ENCODE measurements at places on chromosomes 1 and 21.

DNA sequence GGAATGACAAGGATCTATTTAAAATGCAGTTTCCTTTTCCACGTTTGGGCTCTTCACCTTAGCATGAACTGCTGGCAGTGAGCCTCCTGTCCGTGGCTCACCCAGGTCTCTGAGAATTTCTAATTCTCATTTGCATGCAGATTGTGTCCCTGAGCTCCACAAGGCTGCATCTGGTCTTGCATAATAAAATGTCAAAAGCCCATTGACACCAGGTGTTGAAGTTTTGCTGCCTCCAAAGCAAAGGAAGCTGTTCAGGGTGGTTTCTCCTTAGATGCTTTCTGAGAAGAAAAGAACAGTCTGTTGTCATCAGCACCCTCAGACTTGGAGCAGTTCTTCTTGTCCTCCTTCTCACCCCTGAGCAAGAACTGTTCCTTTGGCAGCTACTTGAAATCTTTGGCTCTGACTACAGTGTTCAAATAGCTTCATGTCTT lies 433.1 kb upstream of the KAZN start:
- DNase-seq, result no peak

- no peak for DNase-seq
Observed at GRCh38 chr21:44865561-44866280, 7.8 kb downstream of the PTTG1IP start.

DNA sequence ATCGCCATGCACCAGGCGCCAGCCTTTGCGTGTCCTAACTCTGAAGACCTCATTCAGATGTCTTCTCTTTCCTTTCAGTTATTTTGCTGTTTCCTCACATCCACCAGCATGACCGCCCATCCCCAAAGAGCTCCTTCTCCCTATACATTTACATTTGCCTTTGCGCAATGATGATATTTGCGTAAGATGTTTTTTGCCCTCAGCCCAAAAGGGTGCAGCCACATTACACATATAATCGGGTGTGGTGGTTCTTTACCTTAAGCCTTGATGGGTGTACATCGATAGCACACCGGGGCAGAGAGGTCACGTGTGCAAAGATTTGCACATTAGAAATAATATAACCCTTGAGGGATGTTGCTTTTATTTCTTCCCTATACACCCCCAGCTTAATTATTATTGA lies 192.8 kb downstream of the HUNK start:
- no peak for DNase-seq

DNA sequence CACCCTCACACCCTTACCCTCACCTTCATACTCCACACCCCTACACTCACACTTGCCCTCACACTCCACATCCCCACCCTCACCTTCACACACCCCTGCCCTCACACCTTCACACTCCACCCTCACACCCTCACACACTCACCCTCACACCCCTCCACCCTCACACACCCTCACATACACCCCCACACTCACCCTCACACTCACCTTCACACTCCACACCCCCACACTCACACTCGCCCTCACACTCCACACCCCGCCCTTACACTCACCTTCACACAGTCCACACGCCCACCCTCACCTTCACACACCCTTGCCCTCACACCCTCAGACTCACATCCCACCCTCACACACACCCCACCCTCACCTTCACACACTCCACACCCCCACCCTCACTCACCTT lies 43.6 kb upstream of the EDN2 start:
- no peak for DNase-seq

- DNase-seq, result no peak
Observed at GRCh38 chr1:17028662-17029188, 17.0 kb upstream of the ATP13A2 start.

- no peak for DNase-seq
Observed at GRCh38 chr21:23949493-23949892, 1657.8 kb downstream of the MRPL39 start.

DNA sequence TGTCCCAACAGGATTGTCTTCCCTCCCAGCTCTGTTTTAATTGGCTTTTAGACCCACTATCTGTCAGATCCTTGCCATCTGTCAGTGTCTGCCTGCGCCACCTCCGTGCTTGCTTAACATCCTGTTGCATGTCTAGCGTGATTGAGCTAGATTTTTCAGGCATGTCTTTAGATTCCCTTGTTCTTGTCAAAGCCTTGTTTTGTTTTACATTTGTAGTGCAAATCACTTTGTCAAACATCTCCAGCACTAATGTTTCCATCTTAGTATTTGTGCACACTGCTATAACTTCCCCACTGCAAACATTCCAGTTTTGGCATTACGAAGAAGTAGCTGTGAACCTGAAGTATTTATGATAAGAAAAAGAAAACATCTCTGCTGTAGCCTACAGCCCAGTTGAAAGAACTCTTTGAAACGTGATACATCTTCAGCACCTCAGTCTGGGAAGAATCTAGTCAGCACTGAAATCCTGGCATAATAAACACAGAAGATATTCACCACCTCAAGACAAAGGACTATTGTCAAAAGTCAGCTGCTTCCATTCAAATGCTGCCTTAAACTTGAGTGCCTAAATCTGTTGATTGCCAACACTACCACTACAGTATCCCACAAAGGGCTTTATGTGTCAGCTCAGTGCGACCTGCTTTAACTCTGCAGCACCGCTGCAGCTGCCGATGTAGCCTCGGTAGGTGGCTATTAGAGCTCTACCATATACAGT lies 105.0 kb downstream of the FNBP1L start:
- DNase-seq, result no peak

DNA sequence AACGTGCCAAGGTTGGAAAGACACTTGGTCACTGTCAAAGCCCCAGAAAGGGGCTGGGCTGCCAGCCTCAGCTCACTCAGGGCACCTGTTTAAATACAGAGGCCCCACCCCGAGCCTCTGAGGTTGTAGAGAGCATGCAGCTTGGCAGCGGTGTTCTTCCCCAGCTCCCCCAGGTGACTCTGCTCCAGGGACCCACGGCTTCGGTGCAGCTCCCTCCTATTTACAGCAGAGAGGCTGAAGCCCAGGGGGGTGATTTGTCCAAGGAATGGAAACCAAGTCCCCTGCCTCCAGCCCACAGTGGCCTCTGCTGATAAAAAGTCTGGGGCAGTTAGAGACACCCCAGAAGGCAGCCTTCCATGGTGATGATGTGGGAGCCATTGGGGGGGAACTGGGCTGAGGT lies 9.1 kb upstream of the C1QA start:
- no peak for DNase-seq

- no peak for DNase-seq
Observed at GRCh38 chr1:156875341-156875615, 14.6 kb downstream of the NTRK1 start.

- DNase-seq, result no peak
Observed at GRCh38 chr21:38660333-38661196, 145.2 kb upstream of the ETS2 start.

- DNase-seq, result no peak
Observed at GRCh38 chr1:41296506-41296905, 54.4 kb upstream of the SCMH1 start.

GRCh38 chr1:182315167-182315556 lies 76.4 kb downstream of the GLUL start:
- DNase-seq, result no peak

- no peak for DNase-seq
Observed at GRCh38 chr21:34186109-34186719, 112.8 kb downstream of the MRPS6 start.

DNA sequence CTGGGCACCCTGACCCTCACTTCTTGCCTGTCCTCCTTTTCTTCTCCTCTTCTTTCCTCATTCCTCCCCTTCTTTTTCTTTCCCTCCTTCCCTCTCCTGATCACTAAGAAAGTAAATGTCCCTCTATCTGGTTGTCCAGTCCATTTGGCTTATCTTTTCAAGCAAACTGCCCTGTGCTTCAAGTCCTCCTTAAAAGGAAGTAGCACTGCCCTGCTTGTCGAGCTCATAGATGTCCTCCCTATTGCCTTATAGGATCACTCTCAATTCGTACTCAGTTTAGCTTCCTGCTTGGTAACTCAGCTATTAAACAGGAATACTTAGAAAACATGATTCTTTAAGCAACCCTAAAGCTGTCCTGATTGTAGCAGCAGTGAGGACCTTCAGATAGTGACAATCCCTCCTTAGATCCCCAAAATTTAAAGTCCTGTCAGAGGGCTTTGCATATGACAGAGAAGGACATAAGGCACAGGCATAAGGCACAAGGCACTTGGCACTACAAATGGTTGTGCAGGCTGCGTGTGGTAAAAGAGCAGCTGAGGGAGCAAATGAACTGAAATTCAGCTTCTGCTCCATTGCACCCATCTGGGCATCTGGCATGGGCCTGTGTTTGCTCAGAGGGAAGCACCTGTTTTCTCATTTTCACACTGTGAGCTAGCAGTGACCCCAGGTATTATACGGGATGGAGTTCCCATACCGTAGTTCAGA lies 26.1 kb upstream of the SLAMF6 start:
- no peak for DNase-seq

GRCh38 chr1:215277532-215277931 lies 195.0 kb downstream of the KCNK2 start:
- no peak for DNase-seq

DNA sequence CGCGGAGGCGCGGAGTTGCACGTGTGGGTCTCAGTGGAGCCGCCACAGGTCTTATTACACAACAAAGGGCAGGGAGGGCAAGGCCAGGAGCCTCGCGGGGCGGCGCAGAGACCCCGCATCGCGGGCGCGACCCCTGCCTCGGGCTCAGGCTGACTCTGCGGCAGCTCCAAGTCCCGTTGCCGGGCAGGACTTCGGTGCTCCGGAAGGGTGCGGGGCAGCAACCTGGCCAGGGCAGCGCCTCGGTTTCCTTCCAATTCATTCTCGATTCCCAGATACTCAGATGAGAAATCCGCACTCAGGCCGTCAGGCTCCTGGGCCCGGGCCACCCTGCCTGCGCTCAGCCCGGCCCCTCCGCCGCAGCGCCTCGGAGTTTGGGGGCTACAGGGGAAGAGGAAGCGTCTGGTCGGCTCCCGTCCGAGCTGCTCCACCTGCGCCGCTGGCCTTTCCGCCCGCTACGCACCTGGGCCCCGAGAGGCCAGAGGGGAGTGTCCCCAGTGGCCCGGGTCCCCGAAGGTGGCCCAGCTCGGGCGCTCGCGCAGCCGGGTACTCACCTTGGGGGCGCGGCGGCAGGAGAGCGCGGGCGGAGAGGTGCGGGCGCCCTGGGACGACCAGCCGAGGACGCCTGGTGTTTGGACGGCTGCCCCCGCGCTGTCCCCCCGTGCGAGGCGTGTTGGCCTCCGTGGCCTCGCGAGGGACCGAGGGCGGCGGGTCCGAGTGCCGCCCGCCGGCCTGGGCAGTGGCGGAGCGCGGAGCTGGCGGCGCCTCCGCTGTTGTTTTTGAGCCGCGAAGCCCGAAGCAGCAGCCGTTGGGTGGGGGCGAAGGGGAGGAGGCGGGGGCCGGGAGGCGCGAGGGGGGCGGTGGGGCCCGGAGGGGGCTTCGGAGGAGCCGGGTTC lies 1.1 kb upstream of the PRDM16 start:
- no peak for DNase-seq

GRCh38 chr1:43241413-43241836 lies 28.4 kb upstream of the TMEM125 start:
- DNase-seq, result no peak

DNA sequence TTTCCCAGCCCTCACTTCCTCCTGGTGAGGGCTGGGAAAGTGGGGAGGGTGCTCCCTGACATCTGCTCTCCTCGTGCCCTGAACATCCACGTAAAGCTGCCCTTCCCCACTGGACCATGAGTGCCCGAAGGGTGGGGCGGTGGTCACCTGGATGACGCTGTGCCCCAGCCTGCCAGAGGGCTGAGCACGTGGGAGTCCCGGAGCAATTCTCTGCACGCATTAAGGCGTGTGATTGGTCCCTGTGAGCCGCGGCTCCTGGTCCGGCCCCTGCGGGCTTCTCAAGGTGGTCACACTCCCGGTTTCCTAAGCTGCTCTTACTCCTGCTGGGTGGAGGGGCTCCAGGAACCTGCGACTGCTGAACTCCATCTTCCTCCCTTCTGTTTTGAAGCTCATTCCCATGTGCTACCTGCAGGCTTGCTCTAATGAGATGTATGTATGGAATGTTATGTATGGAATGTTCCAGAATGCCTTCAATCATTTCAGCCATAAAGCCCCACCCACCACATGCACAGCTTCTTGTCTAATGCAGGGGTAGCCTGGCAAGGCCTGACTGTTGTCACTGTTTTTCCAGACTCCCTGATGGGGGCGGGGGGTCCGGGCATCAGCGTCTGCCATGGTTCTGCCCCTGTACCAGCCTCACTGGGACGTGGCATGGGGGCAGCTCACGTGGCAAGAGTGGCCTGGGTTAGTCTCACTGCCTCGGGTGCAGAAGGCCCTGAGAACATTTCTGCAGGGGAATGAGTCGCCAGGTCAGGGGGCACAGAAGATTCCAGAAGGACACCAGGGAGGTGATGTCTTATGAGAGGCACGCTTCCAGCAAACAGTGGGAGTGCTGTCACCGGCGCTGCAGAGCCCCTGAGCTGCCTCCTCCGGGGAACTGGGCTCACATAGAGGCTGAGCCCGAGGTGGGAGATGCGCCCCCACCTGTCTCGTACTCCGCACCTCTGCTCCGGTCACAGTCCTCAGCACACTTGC lies 19.4 kb downstream of the KRTAP10-1 start:
- peak; percentile 50 for DNase-seq

DNA sequence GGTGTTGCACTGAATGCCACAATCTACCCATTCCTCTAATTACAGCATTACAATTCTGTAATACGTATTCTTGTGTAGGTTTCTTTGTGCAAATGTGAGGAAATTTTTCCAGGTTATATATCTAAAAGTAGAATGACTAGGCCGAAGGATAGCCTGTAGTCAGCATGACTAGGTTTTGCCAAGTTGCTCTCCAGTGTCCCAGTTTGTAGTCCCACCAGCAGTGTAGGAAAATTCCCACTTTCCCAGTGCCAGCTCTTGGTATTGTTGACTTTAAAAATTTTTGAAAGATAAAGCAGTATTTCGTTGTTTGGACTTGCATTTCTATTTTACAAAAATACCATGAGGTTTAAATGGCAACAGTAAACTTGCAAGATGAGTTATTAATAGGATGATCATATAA lies 3.0 kb downstream of the PARK7 start:
- no peak for DNase-seq

- no peak for DNase-seq
Observed at GRCh38 chr1:175449306-175449705, 256.7 kb upstream of the KIAA0040 start.

- no peak for DNase-seq
Observed at GRCh38 chr1:212930986-212931678, 19.2 kb upstream of the VASH2 start.

GRCh38 chr21:15210235-15210678 lies 145.5 kb upstream of the NRIP1 start:
- no peak for DNase-seq

GRCh38 chr1:207840380-207840779 lies 70.5 kb downstream of the CD34 start:
- DNase-seq, result no peak

GRCh38 chr1:171740356-171740863 lies 1.5 kb downstream of the VAMP4 start:
- DNase-seq, result no peak

GRCh38 chr1:61318319-61319125 lies 236.2 kb downstream of the NFIA start:
- DNase-seq, result peak; percentile 44

GRCh38 chr1:29823561-29823960 lies 587.2 kb downstream of the PTPRU start:
- DNase-seq, result no peak

GRCh38 chr1:8256321-8256720 lies 61.6 kb upstream of the SLC45A1 start:
- DNase-seq, result no peak

All from activated naive CD4-positive, alpha-beta T cell treated with anti-CD3 and anti-CD28 coated beads, Interleukin-2, amount 50 U/mL, for 72 hours (primary cell).